Suppressor macrophage (primary cell): ENCODE measurements at places on chromosomes 7 and 10.

GRCh38 chr10:43371418-43371817, at the start of gene FXYD4:
FXYD4 (plus strand) TSS chr10:43371636; CDS start chr10:43373747, 2,111 bp downstream.
- DNase-seq: no peak

DNA sequence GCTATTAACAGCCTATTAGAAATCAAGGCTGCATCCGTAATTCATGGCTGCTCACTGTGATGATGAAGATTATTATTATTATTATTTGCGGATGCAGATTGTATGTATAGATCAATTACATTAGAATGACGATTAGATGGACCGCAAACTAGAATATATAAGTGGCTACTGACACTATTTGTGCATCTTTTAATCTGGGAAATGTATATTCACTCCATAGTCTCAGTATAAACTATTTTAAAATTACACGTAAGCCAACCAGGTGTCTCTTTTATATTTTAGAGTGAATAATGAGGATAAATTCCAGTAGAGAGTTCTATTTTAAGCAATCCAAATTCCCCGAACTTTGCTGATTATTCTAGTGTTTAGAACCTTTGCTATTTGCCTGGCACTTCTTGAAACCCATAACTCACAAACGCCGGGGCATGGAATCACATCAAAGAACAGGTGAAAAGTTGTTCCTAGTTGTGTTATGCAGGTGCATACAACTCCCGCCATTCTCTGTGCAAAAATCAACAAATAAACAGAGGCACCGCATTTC, 509 bp upstream of the ING3 start:
- no peak for DNase-seq

- no peak for DNase-seq
Measured at GRCh38 chr7:121178452-121178851, 150.3 kb upstream of the WNT16 start.

- no peak for DNase-seq
Measured at GRCh38 chr10:111137007-111137406, 60.2 kb downstream of the ADRA2A start.

DNA sequence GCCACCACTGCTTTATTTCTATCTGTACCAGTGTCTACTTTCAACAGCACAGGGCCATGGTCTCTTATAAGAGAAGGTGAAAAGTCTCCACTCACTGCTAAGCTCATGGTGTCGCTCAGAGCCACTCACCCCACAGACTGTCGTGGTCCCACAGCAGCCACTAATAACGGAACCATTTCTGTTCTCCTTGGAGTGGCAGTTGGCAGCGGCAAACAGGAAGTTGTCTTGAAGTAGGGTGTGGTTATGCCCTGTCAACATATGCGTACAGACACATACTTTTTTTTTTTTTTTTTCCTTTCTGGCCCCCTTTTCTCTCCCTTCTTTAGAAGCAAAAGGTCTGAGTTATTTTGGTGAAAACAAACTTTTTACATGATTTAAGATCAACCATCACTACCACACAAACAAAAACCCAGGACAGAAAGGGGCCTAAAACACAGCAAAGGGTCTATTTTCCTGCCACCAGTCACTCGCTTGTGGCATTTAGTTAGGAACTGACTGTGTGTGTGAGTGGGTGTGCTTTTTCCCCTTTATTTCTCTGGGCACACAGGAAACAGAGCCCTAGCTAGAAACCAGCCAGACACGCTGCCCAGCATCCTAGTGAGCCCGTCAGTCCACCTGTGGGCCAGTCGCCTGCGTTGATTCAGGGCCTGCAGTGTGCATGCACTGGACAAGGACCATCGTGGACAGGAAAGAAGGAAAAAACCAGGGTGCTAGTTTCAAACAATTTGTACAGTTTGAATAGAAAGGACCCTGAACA, 96.7 kb upstream of the EFCAB10 start:
- DNase-seq: peak; percentile 87

- peak; percentile 80 for DNase-seq
Measured at GRCh38 chr10:14740684-14741247, 33.9 kb downstream of the FAM107B start.

DNA sequence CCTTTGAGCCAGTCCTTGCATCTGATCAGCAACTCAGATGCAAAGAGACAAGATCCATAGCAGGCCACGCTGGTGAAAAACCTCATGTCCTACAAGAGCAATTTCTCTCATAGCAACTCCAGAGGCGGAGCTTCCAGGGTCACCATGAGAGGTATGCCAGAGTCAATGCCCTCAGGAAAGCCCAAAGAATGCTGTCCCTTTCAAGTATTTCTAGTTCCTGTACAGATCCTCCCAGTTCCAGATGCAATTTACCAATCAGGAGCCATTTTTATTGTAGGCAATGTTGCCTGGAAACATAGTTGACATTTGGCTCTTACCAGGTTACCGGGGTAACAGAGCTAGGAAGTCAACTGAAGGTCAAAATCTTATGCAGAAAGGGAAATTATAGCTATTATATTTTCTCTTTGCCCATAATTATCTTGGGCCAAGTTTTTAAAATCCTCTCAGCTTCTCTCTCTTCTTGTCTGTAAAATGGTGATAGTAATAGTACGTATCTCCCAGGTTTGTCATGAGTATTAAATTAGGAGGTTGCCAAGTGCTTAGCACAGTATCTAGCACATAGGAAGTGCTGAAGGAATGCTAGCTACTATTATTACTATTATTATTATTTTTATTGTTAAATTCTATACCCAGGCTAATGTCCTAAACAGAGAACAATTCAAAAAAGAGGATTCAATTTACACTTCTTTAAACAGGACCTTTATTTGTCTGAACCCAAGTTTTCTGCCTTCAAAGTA, 46.3 kb upstream of the TM9SF3 start:
- no peak for DNase-seq
